ENCODE measurements at places on chromosomes 1 and 21. TPM values are rescaled to one million over a fixed set of nuclear protein-coding genes. Genes with fewer than 3 reads are reported as not detected.

NBPF15 gene
- 23.2 TPM for total RNA-seq

ATP1A2 gene
- total RNA-seq: not detected

DNA sequence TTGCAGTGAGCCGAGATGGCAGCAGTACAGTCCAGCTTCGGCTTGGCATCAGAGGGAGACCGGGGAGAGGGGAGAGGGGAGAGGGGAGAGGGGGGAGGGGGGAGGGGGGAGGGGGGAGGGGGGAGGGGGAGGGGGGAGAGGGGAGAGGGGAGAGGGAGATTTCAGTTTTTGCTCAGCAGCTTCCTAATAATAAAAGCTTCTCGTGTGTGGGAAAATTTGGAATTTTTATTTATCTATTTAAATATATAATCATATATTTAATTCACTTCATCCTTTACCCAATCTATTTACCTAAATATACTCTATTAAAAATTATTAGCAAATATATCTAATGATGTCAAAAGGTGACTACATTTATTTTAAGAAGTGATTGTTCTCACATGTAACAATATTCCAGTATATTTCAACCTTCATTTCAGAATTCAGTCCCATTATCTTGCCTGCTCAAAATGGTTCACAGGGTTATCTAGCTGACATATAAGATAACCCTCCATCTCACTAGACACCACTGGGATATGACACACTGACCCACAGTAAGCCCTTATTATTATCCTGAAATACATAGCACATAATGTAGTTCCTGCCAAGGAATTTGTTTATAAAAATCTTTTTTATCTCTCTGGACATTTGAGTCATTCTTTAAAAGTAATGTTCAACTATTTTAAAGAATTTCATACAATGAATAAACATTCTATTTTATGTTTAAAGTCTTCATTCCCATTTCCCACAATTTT lies 105.9 kb downstream of the GPATCH2 start:
- DNase-seq: no peak

- DNase-seq: no peak
Measured at GRCh38 chr1:245153552-245154428, 995 bp upstream of the KIF26B start.

Data from activated CD4-positive, alpha-beta T cell treated with anti-CD3 and anti-CD28 coated beads, Interleukin-2, amount 10 ng/mL, durations not matched to agents 24 days and 14 days (primary cell).